ENCODE measurements at places on chromosomes 2 and 18. TPM values are rescaled to one million over a fixed set of nuclear protein-coding genes. Genes with fewer than 3 reads are reported as not detected.

COL3A1 gene
- total RNA-seq: 826 TPM

TPO gene
- 6.5 TPM for total RNA-seq

DAPL1 gene
- not detected for total RNA-seq

MLPH gene
- total RNA-seq: 6.0 TPM

IL1RL2 gene
- 0.46 TPM for total RNA-seq

PLCD4 gene
- 1.0 TPM for total RNA-seq

NPHP1 gene
- total RNA-seq: 7.9 TPM

UGT1A6 gene
- total RNA-seq: not detected

LBH gene
- total RNA-seq: 280 TPM

SMYD1 gene
- total RNA-seq: not detected

SNTG2 gene
- 5.2 TPM for total RNA-seq

SATB2 gene
- 9.0 TPM for total RNA-seq

DCC gene
- total RNA-seq: 3.2 TPM

G6PC2 gene
- not detected for total RNA-seq

CERKL gene
- not detected for total RNA-seq

EVX2 gene
- not detected for total RNA-seq

CKAP2L gene
- total RNA-seq: 0.24 TPM

MROH2A gene
- not detected for total RNA-seq

PAIP2B gene
- total RNA-seq: 2.8 TPM

Measured in posterior vena cava (tissue), 2 donors.